T1000 (cell line): ENCODE measurements at places on chromosomes 3 and 15.
A peak's percentile ranks its signal among the peaks of the same experiment; 100 is the strongest.

DNA sequence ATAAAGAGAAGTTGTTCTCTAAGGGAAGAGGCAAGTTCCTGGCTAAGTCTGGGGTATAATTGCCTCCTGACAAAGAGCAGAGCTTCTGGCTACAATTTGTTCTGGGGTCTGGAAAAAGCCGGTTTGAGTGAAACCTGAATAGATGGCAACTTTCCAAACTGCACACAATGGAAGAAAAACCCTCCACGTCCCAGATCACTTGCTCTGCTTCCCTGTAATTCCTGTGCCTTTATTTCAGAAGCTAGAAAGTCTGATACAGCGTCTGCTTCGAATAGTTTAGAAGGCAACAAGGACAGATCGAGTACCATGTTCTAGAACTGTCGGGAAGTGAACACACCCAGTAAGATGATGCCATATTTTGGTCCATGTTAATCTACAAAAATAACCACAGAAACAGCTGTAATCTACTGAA is 1.6 kb upstream of the WDR82 start:
- DNase-seq = no peak

DNA sequence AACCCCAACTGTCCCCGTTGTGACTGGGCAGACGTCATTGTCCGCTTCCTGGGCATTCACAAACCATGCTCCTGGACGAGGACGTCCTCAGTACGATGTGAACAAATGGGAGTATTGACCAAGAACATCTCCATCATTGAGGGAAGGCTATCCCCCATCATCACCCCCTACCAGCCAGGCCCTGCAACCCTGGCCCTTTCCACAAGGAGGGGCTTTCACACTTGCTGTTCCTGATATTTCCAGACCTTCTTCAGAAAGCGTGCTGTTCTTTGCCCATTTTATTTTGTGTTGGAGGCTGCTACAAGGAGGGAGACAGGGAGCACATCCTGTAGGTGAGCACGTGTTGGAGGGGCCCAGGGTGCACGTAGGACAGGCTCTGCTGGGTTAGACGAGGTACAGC is 277.0 kb upstream of the LRRC3B start:
- no peak for DNase-seq

DNA sequence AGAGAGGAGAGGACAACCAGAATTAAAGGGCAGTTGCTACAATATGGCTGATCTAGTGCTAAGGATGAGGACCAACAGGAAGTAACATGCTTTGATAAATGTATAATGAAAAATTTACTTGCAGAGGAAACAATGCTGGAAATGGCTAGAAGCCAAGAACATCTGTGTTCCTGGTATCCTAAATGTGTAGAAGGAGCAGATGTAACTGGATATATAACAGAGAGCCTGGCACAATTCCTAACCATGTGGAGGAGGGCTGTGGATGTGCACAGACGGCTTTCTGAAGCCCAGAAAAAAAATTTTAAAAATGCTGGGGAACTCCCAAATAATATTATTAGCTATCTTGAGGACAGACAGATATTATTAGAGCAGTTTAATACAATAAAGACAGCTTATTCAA is 159.4 kb upstream of the GBE1 start:
- DNase-seq = no peak

GRCh38 chr15:66269326-66270090 is 16.0 kb upstream of the MEGF11 start:
- no peak for DNase-seq

GRCh38 chr3:174440253-174440701 is 418.9 kb upstream of the NAALADL2 start:
- no peak for DNase-seq

DNA sequence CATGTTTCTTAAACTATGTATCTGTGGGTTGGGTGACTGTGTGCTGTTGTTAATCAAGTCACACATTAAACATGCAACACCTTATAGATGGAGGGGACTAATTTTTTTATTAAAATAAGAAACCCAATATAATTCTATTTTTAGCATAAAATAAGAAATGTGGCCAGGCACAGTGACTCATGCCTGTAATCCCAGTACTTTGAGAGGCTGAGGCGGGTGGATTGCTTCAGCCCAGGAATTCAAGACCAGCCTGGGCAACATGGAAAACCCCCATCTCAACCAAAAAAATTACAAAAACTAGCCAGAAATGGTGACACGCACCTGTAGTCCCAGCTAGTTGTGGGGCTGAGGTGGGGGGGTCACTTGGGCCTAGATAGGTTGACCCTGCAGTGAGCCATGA is 1021.0 kb downstream of the EPHA3 start:
- no peak for DNase-seq

- peak; percentile 69 for DNase-seq
Observed at GRCh38 chr3:129120254-129121004, 1.2 kb downstream of the RAB43 start.

DNA sequence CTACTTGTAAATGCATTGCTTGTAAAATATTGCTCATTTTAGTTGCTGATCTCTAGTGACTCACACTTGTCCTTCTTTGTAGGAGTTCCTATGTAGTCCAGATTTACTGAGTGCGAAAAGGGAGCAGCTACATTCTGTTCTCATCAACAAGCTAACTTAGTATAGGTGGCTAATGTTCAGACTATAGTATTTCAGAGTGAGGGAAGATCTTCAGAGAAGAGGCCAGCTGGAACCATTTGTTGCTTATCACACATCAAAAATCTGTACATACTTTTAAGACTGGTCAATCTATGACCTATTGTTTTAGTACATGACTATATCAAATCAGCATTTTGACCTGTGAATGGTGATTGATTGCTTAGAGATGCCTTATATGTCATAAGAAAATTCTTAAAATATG is 71.3 kb upstream of the THSD4 start:
- DNase-seq = no peak

DNA sequence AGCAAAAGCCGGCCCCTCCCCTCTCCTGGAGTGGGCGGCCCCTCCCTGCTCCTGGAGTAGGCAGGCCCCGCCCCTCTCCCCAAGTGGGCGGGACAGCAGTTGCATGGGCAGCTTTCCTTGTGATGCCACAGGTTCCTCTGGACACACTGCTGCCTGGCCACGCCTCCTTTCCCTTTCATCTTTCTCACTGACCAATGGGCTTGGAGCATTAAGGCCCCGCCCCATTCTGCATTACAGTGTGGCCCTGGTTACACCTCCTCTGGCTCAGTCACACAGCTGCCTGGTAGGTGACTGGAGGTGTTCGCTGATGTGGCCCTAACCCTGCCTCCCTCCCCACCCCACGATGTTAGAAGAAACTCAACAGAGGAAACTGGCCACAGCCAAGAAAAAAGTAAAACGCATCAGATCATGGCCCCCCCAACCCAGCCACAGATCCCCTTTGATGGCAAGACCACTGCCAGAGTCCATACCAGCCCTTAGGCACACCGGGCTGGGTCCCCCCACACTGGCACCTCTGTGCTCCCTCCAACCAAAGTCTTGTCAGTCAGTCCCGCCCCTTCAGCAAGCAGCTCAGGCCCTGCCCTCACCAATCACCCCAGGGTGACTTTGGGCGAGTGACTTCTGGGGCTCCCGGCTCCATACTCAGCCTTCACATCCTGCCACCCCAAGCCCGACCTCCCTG is 84.3 kb downstream of the ADAMTS7 start:
- DNase-seq = no peak

DNA sequence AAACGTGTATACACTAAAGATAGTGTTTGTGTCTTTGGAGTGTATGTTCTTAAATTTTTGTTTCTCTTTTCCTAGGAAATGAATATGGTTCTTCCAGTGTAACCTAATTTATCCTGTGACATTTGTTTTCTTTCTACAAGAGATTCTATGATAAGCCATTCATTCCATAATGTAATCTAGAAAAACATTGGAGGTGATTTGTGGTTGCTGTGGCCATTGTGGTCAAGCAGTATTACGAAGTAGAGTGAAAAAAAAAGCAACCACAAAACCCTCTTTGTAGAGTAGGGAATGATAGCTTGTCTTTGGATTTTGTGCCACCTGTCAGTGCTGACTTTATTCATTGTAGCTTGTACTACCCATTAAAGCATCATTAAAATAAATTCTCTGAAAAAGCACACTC is 1209.6 kb downstream of the ZPLD1 start:
- no peak for DNase-seq

- no peak for DNase-seq
Observed at GRCh38 chr15:64844576-64845145, 2.9 kb downstream of the PLEKHO2 start.

DNA sequence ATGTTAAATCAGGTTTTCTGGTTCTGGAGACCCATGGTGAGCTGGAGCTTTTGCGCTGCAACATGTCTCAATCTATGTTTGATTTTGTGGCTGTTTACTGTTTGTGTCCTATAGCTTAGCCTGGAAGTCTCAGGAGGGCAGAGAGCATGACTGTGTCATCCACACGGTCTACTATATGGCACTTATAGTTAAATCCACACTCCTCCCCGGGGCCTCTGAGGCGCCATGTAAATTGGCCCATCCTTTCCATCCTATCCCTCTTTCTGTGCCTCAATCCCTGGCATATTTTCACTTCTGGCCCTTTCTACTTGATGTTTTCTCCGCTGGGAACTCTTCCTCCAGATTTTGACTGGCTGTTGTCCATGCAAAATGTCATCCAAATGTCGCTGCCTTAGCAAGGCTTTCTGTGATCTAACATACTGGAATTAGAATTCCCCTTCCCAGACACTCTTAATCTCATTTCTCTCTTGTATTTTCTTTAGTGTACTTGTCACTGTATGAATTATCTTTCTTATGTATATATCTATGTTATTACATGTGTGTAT is 560.8 kb upstream of the RGMA start:
- DNase-seq = no peak

GRCh38 chr3:11928381-11928780 is 75.8 kb upstream of the SYN2 start:
- no peak for DNase-seq

- DNase-seq = no peak
Observed at GRCh38 chr3:54494209-54494608, 371.9 kb downstream of the CACNA2D3 start.

DNA sequence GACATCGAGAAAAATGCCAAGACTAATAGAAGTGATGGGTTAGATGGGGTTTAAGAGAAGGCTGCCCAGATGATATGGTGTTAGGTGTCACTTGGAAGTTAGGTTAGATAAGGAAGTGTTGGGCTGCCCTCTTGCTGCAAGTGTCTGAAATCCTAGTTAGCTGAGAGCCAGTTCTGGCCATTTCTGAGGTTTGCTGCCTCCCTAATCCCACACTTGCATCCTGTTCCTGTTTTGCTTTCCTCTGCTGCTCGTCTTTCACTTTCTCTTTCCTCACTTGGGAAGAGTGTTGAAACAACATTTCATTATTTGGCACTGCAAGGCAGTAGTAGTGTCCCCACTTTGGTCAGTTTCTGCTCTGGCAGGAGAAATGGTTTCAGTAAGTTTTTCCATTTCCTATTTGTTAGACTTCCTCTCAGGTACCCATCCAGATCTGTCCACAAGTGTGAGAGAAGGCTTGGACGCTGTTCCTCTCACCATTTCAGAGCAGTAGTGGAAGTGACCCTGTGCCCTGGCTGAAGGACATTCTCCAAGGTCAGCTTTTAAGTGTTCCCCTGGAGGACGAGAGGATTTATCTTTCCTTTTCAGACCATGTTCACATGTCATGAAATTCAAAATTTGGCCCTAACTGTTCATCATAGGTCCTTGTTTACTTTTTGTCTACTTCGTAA is 93.3 kb downstream of the ADAMTSL3 start:
- DNase-seq = no peak

- DNase-seq = no peak
Observed at GRCh38 chr3:6281662-6282061, 579.3 kb upstream of the GRM7 start.

DNA sequence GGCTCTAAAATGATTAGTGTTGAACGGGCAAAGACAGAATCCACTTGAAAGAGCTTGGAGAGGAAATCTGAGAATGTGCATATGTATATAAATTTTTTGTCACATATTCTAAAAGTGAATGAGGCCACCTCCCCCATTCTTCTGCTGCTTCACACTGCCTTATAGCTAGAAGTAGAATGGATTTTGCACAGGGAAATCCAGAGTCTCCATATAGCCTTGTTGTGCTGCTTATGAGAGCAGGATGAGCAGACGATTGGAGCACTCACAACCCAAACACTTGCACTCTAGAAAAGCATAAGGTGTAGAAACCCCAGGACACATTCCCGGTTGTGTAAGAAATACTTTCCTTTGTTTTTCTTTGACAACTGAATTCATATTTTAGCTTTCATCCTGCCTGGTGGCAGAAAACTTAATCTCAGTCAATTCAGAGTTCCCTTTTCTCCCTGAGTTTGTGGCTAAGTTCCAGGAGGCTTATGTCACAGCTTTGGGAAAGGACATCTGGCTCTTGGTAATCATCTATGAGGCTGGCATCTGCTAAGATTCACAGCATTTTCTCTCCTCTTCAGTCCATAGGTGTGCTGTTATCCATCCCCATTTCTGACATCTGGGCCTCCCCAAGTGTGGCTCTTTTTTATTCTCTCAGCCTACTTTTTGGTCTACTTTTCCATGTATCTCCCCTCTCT is 188.4 kb upstream of the PFN2 start:
- no peak for DNase-seq
